ENCODE measurements at places on chromosomes 1 and 21. TPM values are rescaled to one million over a fixed set of nuclear protein-coding genes. Genes with fewer than 3 reads are reported as not detected.

DNA sequence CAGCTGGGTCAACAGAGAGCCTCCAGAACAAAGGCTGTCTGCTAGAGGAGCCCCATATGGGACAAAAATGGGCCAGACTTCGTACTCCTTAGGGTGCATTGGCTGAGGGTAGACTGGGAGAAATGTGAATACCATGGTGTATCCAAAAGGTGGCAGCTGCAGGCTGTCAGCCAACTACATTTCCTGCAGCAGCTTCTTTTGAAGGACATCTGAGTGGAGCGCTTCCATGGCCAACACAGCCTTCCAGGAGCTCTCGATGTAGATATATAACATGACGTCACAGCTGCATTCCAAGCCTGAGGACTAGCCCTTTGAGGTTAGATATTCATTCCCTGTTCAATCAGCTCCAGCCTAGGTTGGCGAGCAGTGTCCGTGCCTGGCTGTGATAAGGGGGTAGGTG lies 107.7 kb downstream of the MAB21L3 start:
- DNase-seq: no peak
- H3K27me3 ChIP-seq: no peaks in the 10 kb centered on the region
- H3K4me1 ChIP-seq: no peaks in the 10 kb centered on the region
- no peak overlapping the region for H3K27ac ChIP-seq

DNA sequence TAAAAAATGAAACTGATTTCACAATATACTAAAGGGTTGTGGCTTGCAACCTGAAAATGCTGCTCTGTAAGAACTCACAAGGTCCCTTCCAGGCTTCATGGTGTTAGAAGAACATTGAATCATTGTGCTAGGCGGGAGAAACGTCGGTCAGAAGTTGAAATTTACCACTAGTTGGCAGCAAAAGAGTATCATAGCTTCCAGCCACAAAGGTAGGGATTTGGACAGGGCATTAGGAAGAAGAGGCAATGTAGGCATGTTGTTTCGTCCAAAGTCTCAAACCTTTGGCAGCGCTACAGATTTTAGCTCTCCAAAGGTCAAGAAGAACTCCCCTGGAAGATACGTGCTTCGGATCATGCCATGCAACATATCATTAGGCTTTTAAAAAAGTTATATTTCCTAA lies 62.5 kb upstream of the ZP4 start:
- no peaks in the 10 kb centered on the region for H3K27me3 ChIP-seq
- H3K36me3 ChIP-seq: no peaks in the 10 kb centered on the region
- H3K4me1 ChIP-seq: no peaks in the 10 kb centered on the region
- DNase-seq: no peak

DNA sequence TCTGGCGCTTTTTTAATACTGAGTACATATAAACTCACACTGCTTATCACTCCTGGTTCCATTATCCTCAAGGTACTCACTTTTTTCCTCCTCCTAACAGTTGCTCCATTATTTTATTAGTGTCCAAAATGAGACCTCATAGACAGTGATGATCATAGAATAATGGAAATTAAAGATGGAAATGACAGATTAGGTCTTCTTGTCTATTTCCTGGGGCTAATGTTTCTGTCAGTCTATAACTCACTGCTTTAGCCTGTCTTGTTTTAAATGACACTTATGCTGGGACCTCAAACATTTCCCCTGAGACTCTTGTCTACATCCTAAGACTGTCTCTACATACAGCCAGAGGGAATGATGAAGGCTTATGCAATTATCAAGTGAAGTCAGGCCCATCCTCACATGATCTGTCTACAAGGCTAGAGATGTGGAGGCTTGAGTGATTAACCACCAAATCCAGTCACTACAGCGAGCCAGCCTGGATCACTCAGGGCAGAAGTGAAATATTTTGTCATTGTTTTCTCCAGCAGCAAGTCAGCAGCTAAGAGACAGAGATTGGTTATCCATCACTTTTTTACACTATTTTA lies 152.1 kb downstream of the ASTN1 start:
- H3K36me3 ChIP-seq: no peaks in the 10 kb centered on the region
- no peak overlapping the region for H3K4me3 ChIP-seq
- H3K27ac ChIP-seq: no peak overlapping the region
- peaks cover 4% of the 10 kb centered on the region for H3K4me1 ChIP-seq
- H3K27me3 ChIP-seq: no peaks in the 10 kb centered on the region

GRCh38 chr1:217660353-217661062 lies 29.4 kb downstream of the SPATA17 start:
- no peak overlapping the region for H3K27ac ChIP-seq
- H3K36me3 ChIP-seq: no peaks in the 10 kb centered on the region
- peaks cover 2% of the 10 kb centered on the region for H3K27me3 ChIP-seq
- H3K4me3 ChIP-seq: no peak overlapping the region
- no peak for DNase-seq

Gene PGBD5
- 72.4 TPM for total RNA-seq

- H3K36me3 ChIP-seq: peaks cover 5% of the 10 kb centered on the region
- DNase-seq: no peak
- H3K4me1 ChIP-seq: no peaks in the 10 kb centered on the region
- no peaks in the 10 kb centered on the region for H3K27me3 ChIP-seq
- no peak overlapping the region for H3K4me3 ChIP-seq
These were observed 7.3 kb downstream of the SYNC start for GRCh38 chr1:32695098-32695904.

GRCh38 chr21:44925378-44925755 lies 4.7 kb upstream of the ITGB2 start:
- H3K27ac ChIP-seq: no peak overlapping the region
- peaks cover 25% of the 10 kb centered on the region for H3K27me3 ChIP-seq
- H3K36me3 ChIP-seq: peaks cover 15% of the 10 kb centered on the region
- DNase-seq: no peak
- no peak overlapping the region for H3K4me3 ChIP-seq

- H3K27me3 ChIP-seq: peaks cover 2% of the 10 kb centered on the region
- peaks cover 11% of the 10 kb centered on the region for H3K36me3 ChIP-seq
- peaks cover 5% of the 10 kb centered on the region for H3K4me1 ChIP-seq
- no peak overlapping the region for H3K27ac ChIP-seq
- DNase-seq: no peak
These were observed 289.5 kb downstream of the KIF26B start for GRCh38 chr1:245444147-245444828.

Gene SPRR2G
- total RNA-seq: not detected

DNA sequence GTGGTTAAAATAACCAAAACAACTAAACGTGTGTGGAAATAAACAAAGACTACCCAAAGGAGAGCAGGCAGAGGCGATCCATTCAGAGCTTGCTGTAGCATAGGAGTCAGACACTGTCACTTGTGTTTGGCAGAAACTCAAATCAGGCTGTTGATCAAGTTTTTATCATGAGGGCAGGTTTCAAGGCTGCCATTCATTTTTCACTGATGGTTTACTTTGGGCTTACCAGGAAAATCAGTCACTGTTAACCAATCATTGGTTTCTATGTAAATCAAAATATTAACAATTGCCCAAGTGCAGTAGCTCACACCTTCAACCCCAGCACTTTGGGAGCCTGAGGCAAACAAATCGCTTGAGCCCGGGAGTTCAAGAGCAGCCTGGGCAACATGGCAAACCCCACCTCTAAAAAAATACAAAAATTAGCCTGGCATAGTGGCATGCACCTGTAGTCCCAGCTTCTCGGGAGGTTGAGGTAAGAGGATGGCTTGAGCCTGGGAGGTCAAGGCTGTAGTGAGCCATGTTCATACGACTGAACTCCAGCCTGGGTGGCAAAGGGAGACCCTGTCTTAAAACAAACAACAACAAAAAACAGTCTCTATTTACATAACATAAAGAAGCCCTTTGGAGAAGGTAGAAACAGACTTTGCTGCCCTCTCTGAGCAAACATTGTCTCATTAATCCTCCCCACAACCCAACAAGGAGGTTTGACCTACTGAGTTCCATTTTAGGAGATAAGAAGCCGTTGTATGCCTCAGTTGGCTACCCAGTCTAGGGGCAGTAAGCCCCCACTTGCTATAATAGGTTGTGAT lies 21.1 kb upstream of the ETS2 start:
- H3K27me3 ChIP-seq: no peaks in the 10 kb centered on the region
- DNase-seq: no peak
- peaks cover 9% of the 10 kb centered on the region for H3K4me1 ChIP-seq
- peaks cover 22% of the 10 kb centered on the region for H3K36me3 ChIP-seq

GRCh38 chr1:150564051-150564991 lies 15.1 kb downstream of the MCL1 start:
- DNase-seq: no peak
- H3K27me3 ChIP-seq: peaks cover 22% of the 10 kb centered on the region
- peaks cover 44% of the 10 kb centered on the region for H3K4me1 ChIP-seq
- H3K27ac ChIP-seq: peak overlapping the region; percentile 72
- peak overlapping the region; percentile 81 for H3K4me3 ChIP-seq

Gene SYCP1
- total RNA-seq: not detected

Gene BSND
- not detected for total RNA-seq

Gene SPRR2B
- total RNA-seq: not detected

Gene RGS8
- total RNA-seq: 3.5 TPM

DNA sequence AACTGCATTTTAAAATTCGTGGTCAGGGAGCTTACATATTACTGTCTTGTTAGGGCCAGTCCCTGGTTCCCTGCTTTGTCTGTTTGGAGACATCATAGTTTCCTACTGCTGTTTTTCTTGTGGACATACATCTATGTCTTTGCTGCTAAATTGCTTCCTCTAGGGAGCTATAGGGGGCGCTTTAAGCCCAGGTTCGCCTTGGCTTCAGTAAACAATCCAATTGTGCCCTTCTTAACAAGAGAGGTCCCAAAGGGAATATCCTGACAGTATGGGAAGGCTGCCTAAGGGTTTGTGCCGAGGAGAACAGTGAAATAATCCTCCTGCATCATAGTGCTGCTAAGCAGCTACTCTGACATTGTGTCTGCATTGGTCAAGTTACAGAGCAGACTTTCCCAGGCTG lies 112.5 kb downstream of the USH2A start:
- no peaks in the 10 kb centered on the region for H3K36me3 ChIP-seq
- peak; percentile 58 for DNase-seq
- H3K27ac ChIP-seq: no peak overlapping the region

Gene TNFAIP8L2
- not detected for total RNA-seq

Gene C1orf56
- total RNA-seq: 1.8 TPM

- peaks cover 7% of the 10 kb centered on the region for H3K27me3 ChIP-seq
- H3K4me1 ChIP-seq: no peaks in the 10 kb centered on the region
- H3K27ac ChIP-seq: no peak overlapping the region
- no peak overlapping the region for H3K4me3 ChIP-seq
These were observed 4.7 kb downstream of the SHISA4 start for GRCh38 chr1:201893431-201893830.

- DNase-seq: no peak
- H3K27ac ChIP-seq: no peak overlapping the region
- H3K27me3 ChIP-seq: no peaks in the 10 kb centered on the region
- no peaks in the 10 kb centered on the region for H3K36me3 ChIP-seq
These were observed 161.5 kb downstream of the TBX15 start for GRCh38 chr1:118826669-118827068.

GRCh38 chr21:31922881-31923280 lies 50.1 kb downstream of the HUNK start:
- no peak for DNase-seq
- H3K27ac ChIP-seq: no peak overlapping the region

DNA sequence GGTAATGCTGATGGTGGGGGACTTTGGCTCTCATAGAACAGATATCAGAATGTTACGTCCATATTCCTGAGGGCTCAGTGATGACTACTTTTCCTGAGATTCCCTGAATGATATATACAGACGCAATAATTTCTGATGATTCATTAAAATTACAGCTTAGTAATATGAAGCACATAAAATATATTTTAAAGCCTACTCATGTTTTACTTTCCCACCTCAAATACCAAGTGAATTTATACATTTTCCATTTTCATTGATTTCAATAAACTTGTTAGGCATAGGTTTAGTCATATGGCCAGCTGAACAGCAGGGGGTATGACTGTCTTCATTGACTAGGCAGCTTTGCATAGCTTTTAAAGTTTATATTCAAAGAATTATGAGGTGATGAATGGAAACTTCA lies 26.2 kb upstream of the PDC start:
- no peaks in the 10 kb centered on the region for H3K36me3 ChIP-seq
- H3K27ac ChIP-seq: no peak overlapping the region
- H3K27me3 ChIP-seq: no peaks in the 10 kb centered on the region
- no peaks in the 10 kb centered on the region for H3K4me1 ChIP-seq
- no peak for DNase-seq

DNA sequence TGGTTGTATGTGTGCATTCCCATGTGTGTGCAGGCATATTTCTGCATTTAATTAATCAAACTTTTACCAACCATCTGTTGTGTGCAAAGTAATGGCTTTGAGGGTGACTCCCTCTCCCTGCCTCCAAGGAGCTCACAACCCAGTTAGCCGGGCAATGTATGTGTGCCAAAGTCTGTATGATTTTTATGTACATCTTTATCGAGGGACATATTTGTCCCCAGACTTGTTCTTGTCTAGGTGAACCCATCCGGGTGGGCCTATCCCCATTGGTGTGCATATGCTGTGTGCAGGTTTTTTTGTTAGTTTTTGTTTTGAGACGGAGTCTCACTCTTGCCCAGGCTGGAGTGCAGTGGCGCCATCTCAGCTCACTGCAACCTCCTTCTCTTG lies 1.8 kb downstream of the SYTL1 start:
- H3K27me3 ChIP-seq: peaks cover 6% of the 10 kb centered on the region
- no peak overlapping the region for H3K4me3 ChIP-seq
- H3K27ac ChIP-seq: no peak overlapping the region
- no peaks in the 10 kb centered on the region for H3K36me3 ChIP-seq
- DNase-seq: no peak

- peaks cover 51% of the 10 kb centered on the region for H3K4me1 ChIP-seq
- H3K27ac ChIP-seq: peak overlapping the region; percentile 79
- peak overlapping the region; percentile 37 for H3K4me3 ChIP-seq
- DNase-seq: peak; percentile 38
- H3K36me3 ChIP-seq: peaks cover 27% of the 10 kb centered on the region
These were observed 26.2 kb downstream of the VASH2 start for GRCh38 chr1:212976586-212976985.

DNA sequence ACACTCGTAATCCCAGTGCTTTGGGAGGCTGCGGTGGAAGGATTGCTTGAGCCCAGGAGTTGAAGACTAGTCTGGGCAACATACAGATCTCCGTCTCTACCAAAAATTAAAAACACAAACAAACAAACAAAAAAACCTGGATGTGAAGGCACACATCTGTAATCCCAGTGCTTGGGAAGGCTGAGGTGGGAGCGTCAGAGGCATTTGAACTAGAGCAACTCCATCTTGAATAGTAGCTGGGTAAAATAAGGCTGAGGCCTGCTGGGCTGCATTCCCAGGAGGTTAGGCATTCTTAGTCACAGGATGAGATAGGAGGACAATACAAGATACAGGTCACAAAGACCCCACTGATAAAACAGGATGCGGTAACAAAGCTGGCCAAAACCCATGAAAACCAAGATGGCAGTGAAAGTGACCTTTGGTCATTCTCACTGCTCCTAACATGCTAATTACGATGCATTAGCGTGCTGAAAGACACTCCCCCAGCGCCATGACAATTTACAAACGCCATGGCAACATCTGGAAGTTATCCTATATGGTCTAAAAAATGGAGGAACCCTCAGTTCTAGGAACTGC lies 33.2 kb upstream of the RD3 start:
- H3K4me1 ChIP-seq: no peaks in the 10 kb centered on the region
- no peak for DNase-seq
- H3K27me3 ChIP-seq: peaks cover 1% of the 10 kb centered on the region
- H3K27ac ChIP-seq: no peak overlapping the region

Measured in glutamatergic neuron (in vitro differentiated cells).